ENCODE measurements at places on chromosomes 6 and 20. TPM values are rescaled to one million over a fixed set of nuclear protein-coding genes. Genes with fewer than 3 reads are reported as not detected.
A peak's percentile ranks its signal among the peaks of the same experiment; 100 is the strongest.

CST7 gene
- not detected for total RNA-seq

TMC2 gene
- total RNA-seq, result not detected

SLC13A3 gene
- total RNA-seq, result 5.0 TPM

LGSN gene
- total RNA-seq, result not detected

KCNK16 gene
- 35.2 TPM for total RNA-seq

DSN1 gene
- 17.5 TPM for total RNA-seq

SLPI gene
- not detected for total RNA-seq

ASIP gene
- not detected for total RNA-seq

CDH4 gene
- total RNA-seq, result 0.43 TPM

COL10A1 gene
- not detected for total RNA-seq

SYCP2 gene
- total RNA-seq, result 1.4 TPM

ZFP57 gene
- 0.14 TPM for total RNA-seq

DNA sequence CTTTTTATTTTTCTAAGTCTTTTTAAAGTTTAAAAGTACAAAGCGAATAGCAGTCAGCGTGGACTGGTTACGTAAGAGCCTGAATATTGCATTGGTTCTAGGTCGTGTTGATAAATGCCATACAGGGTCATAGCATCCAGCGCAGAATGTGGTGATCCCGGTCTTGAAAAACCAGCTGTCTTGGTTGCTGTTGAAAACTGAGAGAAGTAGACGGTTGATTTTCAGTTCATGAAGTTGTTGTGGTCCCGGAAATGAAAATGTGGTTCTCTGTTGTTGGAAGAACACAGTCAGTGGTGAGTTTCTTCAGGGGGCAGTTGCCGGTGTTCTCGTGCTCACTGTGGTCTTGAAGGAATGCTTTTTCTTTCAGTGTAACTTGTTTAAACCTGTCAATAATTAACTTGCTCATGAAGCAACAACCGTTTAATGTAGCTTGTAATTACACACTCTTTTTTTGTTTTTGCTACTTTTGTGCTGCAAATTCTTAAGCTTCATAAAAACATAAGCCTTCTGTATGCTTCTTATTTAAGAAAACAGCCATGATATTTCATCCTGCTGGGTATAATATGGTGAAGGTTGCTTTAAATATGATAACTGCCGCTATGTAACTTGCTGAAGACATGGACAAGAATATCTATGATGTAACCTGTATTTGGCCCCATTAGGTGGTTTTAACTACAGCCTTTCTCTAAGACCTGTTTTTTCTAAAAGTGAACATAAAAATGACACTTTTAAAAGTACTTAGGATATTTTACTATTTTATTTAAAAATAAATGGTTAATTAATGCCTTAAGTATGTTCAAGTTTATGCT is 64.8 kb upstream of the KIF25 start:
- DNase-seq, result no peak

DNA sequence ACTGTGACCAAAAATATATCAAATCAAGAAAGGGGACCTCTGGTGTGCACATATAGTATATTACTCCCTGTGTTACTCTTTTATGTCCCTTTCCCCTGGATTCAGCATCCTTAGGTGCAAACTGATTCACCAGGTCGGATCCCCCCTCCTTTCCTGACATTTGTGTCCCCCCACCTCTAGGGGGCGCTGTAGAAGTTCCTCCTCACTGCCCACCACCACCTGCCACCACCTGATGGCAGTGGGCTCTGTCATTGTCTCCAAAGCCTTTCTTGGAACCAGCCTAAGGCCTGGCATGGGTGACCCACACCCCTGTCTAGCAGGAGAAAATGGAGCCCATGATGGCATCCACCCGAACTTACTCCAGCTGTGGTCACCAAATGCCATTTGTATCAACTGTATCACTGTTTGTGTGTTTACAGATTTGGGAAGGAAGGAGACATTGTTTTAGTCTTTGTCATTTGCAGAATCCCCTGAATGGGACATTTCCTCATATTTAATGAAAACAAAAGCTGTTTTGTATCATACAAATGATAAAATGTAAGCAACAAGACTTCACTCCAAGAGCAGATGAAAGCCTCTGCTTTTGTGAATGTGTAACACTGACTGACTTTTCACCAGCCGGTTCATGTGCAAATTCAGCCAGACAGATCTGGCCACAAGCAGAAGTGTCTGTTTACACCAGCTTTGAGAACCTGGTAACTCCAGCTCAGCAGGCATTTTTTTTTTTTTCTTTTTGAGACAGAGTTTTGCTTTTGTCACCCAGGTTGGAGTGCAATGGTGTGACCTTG is 66.2 kb downstream of the ARMC2 start:
- no peak for DNase-seq

DNA sequence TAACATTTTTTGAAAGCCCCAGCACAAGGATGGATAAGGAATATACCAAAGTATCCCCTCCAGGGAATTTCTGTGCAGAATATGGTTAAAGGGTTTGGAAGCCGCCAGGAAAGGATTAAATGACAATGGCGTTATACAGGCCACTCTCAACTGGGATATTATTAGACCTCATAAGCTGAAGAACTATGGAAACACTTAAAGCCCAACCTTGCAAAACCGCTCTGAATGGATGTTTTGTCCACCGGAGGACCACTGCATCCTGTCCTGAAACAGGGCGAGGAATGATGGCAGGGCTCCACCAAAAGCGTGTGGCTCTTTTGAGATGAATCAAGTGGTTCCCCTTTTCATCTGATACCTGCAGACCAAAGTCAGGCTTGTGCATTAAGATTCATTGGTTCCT is 32.4 kb downstream of the NFATC2 start:
- DNase-seq, result no peak

GRCh38 chr6:11631008-11631407 is 93.5 kb downstream of the TMEM170B start:
- no peak for DNase-seq

DNA sequence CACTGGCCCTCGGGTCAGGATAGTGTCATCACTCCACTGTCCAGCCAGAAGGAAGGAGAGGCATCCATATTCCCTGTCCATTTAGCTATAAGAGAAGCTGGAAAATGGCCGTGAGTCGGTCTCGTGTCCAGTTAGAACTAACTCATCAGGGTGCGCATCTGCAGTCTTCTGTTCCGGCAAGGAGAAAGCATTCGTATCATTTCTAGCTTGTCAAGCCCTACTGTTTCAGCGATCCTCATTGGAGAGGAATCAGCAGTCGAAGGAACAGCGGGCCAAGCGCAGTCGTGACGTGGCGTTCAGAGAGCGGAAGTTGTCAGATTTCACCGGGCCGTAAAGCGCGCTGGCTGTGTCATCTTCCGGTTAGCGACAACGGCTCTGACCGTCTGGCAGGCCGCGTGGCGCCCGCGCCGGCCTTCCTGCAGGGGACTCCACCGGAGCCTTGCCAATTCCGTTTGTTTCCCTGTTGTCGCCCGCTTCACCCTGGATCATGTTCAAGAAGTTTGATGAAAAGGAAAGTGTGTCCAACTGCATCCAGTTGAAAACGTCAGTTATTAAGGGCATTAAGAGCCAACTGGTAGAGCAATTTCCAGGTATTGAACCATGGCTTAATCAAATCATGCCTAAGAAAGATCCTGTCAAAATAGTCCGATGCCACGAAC is 32.9 kb downstream of the HM13 start:
- DNase-seq, result peak; percentile 60

DNA sequence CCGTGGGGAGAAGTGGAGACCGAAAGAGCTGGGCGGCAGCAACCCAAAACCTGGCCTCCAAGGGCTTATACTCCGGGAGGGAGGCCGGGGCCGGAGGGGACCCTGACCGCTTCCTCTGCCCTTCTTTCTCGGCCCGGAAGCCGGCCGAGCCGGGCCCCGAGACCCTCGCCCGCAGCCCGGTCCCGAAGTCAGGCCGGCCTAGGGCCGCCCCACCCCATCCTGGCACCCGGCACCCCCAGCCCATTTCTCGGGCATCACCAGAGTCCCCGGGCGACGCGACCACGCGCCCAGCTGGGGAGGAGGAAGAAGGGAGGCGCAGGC is 572 bp upstream of the ZDHHC14 start:
- DNase-seq, result no peak

- DNase-seq, result no peak
Observed at GRCh38 chr20:59810449-59811187, 122.8 kb downstream of the SYCP2 start.

GRCh38 chr20:18256440-18257090 is 31.8 kb upstream of the ZNF133 start:
- DNase-seq, result no peak

GRCh38 chr6:52410979-52411378 is 9.2 kb upstream of the EFHC1 start:
- DNase-seq, result no peak

GRCh38 chr6:22110061-22110460 is 186.8 kb downstream of the PRL start:
- DNase-seq, result no peak

DNA sequence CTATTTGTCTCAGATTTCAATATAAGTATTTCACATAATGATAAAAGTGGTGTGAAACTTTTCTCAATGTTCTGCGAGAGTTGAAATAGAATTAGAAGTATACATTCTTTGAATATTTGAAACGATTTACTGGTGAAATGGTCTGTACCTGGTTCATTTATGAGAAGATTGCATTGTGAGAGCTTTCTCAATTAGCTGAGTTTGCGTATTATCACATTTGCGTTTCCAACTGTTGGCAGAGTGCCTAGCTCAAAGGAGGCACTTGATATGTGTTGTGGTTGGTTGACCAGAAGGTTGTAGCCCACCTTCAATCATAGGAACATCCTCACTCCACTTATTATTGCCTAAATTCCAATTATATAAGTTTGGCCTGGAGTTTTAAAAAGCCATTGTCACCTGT is 58.8 kb upstream of the EXOC2 start:
- DNase-seq, result no peak

DNA sequence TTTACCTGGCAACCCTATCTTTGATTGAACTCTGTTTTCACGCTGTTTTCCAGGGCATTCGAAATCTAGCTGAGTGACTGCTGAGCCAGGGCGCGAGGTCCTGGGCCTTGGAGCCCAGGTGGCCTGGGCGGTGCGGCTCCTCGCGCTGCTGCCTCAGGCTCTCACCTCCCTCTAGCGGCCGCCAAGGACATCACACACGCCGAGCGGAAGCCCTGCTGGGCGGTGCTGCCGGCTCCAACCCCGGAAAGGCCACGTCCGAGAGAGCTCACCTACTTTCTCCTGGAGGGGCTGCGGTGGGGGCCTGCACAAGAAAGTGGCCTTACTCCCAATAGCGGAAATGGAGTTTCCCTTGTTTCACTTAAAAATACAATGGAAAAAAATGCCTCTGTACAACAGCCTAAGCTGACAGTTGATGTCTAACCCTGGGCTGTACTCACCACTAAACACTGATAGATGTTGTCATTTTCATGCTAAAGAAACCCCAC is 77.7 kb downstream of the ELOVL4 start:
- peak; percentile 74 for DNase-seq

GRCh38 chr6:72739368-72739779 is 117.5 kb downstream of the KCNQ5 start:
- DNase-seq, result no peak

GRCh38 chr20:21106171-21107017 is at the start of gene LINC00237:
TSS of gene LINC00237 (minus strand) at chr20:21106358.
- DNase-seq, result no peak

DNA sequence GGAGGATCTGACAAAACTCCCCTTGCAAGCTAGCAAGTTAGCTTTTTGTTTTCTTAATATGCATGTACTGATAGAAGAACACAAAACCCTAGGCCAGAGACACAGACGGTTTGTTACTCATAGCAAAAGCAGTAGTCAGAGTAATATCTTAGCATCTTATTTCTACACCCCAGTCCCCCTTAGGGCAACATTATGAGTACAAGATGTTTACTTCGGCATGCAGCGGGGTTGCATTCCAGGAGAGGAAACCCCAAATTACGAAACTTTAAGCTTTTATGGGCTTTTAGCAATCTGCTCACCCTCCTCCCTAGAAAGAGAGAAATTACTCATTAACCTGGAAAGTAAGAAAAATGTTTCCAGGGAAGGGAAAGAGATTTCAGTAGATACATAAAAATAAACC is 1286.9 kb downstream of the EPHA7 start:
- no peak for DNase-seq

GRCh38 chr6:35260591-35261570 is 1.3 kb downstream of the ZNF76 start:
- no peak for DNase-seq

DNA sequence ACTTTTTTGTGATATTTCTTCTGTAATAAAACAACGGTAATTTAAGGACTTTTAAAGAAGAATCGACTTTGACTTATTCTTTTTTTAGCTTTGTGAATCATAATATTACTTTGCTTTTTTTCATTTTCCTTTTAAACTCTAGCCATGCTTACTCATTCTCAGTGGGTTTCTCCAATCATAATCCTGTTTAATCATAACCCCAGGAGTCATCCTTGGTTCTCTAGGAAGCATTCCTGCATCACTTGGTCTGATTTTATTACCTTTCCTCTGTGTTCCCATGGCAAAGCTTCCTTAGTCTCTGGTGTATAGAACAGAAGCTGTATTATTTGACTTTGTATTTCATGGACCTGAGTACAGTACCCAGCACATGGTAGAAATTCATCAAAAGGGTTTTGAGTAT is 223.5 kb downstream of the CDKAL1 start:
- DNase-seq, result no peak

DNA sequence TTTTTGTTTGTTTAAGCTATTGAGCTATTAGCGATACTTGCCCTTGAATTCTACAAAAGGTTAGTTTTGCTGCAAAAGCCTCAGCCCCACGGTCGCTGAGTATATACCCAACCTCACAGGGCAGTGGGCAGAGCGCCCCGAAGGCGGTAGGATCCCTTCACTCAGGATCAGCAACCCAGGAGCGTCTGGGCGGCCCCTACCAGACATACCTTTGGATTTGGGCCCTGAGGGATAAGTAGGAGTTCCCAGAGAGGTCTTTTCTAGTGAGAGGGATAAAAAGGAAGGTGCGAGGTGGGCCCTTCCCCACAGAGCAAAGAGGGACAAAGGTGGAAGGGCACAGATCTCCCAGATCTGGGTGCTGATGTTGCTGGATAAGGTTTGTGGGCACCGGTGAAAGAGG is 6.1 kb downstream of the SASH1 start:
- no peak for DNase-seq

GRCh38 chr20:62950741-62951140 is 1.8 kb upstream of the SLC17A9 start:
- DNase-seq, result no peak

DNA sequence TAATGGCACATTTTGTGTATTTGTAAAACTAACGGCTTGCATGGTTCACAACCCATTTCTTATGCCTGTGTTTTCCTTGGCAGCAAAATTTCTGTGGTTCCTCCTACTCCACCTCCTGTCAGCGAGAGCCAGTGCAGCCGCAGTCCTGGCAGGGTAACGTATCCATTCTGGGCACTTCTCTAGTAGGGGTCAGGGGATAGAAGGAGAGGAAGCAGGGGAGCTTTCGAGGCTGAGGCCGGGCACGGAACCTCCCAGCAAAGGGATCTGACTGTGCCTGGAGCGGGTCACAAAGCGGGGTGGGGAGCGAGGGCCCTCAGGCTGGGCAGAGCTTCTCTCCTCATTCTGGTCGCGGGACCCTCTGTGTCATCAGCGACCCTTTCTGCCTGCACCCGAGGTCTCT is 58.4 kb downstream of the SYTL3 start:
- no peak for DNase-seq

- DNase-seq, result no peak
Observed at GRCh38 chr20:29740951-29741593, 1516.4 kb upstream of the DEFB115 start.
